ENCODE measurements at places on chromosomes 3 and 15.

GRCh38 chr3:177624528-177625495 lies 427.5 kb upstream of the TBL1XR1 start:
- no peak for DNase-seq

GRCh38 chr3:196108075-196108743 lies 26.3 kb upstream of the TFRC start:
- no peak for DNase-seq

DNA sequence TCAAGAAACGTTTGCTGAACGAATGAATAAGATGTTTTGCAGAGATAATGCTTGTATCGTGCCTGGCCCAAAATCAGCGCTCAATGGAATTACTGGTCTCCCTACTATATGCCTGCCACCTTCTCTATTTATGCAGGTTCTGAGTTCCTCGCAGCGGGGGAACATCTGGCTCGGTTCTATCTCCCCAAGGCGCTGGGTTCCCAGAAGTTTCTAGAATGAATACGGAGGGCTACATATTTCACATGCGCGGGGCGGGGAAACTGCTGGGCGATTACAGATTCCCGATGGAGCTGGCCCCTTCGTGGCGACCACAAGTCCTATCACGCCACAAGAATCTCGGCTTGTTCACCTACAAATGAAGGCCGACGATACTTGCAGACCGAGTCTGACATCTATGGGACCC lies 411 bp upstream of the EIF2B5 start:
- no peak for DNase-seq

DNA sequence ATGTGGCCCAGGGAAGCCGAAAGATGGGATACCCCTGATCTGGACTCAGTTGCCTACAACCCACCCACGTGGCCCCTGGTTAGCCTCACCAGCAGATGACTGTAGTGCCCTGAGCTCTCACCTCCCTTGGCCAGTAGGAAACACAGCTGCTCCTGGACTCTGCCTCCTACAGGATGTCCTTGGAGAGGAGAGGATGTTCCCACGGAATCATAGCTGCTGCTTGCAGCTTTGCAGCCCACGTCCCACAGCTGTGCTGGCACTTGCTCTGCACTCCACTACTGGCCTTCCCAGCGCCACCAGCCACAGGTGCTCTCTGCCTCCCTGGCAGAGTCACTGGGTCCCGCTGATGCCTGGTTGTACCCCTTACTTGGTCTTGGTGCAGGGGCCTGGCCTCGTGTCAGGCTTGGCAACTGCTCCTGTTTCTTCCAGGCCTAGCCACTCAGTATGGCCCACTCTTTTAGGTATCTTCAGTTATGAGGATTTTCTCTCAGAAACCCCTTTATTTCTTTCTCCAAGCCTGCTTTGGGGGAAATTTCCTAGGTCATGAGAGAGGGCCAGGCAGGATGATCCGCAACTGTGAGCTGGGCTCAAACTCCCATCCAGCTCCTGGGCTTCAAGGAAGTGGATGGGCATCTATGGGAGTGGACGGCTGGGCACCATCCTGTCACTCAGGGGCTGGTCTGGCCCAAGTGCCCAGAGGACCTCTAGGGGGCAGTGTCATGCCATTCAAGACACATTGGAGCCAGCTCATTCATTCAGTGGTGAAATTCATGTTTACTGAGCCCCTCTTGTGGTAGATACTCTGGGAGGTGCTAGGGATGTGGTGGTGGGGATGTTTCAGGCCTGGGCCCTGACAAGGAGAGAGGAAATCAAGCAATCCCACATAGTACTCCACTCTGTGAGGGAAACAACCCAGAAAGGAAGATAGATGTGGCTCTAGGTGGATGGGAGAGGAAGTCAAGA lies 16.2 kb upstream of the VILL start:
- DNase-seq, result peak; percentile 3

GRCh38 chr3:173135059-173135458 lies 6.0 kb downstream of the SPATA16 start:
- DNase-seq, result no peak

GRCh38 chr3:106533093-106533787 lies 664.4 kb upstream of the CBLB start:
- no peak for DNase-seq

GRCh38 chr3:142586803-142587406 lies 8.4 kb upstream of the ATR start:
- peak; percentile 15 for DNase-seq

- no peak for DNase-seq
Observed at GRCh38 chr15:101188637-101189408, 63.0 kb downstream of the CHSY1 start.

DNA sequence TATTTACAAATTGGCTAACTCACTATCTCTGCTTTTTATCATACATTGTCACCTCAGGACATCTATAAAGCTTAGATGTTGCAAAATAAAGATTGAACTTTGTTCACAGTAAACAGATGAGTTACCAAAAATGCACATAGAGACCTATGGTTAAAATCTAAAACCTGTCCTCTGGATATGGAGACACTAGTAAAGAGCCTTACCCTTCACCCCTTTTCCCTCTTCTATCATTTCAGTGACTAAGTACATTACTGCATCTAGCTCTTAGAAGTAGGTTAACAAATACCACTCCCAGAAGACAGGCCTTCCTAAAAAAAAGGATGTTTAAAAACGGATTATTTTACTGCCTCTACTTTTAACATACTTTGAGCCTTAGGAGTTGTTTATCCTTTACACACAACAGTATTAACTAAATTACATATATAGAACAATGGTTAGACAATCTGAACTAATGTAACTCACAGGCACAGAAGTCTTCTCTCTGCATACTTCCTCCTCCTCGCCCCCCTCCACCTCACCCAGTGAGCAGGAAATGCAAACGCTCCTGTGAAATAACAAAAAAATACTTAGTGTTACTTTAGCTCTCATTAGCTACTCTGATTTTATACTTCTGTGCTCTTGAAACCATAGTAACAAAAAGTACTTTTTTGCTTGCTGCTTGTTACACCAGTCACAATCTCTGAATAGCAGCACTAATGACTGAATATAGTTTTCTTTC lies 23.3 kb downstream of the IREB2 start:
- no peak for DNase-seq

DNA sequence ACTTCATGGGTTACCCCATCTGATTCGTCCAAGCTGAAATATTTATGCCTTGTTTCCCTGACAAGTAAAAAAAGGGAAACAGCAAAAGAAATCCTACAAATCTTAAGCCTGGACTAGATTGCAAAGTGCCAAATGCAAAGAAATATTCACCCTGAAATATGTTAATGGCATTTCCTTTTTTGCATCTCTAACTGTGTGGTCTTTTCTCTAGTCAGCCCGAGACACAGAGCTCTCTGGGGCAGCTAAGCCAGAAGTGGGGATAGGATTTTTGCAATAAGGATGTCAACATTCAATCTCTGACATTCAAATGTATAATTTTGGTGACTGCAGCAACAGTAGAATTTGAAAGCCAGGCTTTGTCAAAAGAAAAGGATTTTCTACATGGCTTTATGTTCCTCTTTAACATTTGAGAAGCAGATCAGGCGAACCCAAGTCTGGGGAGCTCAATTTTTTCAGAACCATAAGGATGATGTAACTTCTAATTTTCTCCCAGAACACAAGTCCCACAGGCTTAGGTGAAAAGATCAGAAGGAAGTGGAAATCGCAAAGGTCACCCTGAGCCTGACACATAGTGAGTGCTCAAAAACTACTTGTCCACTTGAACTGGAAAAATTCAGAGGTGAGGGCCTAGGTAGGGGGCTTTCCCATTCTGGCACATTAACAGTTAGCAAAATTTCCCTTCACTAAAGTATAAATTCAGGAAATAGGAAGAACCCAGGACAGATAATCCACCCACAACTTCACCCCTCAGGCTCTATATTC lies 28.2 kb upstream of the KCNMB3 start:
- DNase-seq, result no peak

DNA sequence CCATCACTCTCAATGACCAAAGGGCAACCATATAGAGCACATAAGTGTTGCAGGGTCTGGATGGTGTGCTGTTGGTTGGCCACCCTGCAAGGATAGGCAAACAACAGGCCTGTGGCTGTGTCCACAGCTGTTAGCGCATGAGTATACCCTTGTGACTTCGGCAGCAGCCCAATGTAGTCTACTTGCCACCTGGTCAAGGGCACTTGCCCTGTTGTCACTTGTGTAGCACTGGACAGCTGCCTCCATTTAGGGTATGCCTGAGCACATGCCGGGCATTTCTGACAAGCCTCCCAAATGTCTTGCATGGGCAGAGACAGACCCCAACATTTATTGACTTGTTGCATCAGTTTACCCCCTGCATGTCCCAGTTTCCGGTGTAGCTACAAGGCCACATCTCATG lies 12.8 kb downstream of the CCRL2 start:
- DNase-seq, result no peak

GRCh38 chr15:40739047-40739446 lies 16.0 kb downstream of the RMDN3 start:
- no peak for DNase-seq

GRCh38 chr3:161644891-161645635 lies 148.5 kb downstream of the OTOL1 start:
- no peak for DNase-seq

DNA sequence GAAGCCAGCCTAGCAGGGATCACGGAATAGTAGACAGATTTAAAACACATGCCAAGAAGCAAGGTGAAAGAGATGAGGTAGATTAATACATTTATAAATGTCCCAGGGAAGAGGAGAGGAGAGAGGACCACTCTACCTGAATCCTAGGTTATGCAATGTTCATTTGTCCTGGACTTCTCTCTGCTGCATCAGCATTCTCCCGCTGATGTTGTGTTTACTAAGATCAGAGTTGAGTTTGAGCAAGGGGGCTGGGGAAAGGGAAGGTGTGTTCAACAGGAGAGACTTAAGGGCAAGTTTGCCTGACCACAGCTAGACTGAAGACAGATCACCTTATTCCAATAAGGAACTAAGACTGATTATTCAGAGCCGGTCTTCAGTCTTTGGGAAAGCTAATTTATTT lies 1.1 kb upstream of the KPNA1 start:
- no peak for DNase-seq

DNA sequence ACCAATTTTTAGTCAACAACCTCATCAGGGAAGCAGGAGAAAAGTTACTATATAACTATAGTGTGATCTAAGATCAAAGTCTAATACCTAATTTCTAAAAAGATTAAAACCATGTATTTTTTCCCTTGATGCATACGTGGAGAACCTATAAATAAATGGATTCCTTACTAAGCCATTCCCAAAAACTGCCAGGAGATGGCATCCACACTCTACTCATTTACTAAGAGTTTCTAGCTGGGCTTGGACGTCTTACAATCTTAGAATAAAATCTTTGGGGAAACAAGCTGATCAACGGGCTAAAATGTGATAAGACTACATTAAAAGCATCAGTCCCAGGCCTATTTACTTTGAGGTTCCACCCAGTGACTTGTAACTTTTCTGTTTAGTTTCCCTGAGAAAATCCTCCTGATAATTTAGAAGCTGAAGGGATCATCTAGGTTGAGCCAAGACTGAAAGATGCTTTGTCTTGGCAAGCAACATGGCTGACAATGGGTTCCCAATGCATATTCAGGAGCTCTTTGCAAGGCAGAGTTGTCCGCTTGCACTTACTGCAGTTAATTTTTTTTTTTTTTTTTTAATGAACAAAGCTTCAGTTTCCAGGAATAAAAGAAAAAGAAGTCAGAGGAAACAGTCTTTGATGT lies 85.5 kb upstream of the FGF12 start:
- peak; percentile 14 for DNase-seq

DNA sequence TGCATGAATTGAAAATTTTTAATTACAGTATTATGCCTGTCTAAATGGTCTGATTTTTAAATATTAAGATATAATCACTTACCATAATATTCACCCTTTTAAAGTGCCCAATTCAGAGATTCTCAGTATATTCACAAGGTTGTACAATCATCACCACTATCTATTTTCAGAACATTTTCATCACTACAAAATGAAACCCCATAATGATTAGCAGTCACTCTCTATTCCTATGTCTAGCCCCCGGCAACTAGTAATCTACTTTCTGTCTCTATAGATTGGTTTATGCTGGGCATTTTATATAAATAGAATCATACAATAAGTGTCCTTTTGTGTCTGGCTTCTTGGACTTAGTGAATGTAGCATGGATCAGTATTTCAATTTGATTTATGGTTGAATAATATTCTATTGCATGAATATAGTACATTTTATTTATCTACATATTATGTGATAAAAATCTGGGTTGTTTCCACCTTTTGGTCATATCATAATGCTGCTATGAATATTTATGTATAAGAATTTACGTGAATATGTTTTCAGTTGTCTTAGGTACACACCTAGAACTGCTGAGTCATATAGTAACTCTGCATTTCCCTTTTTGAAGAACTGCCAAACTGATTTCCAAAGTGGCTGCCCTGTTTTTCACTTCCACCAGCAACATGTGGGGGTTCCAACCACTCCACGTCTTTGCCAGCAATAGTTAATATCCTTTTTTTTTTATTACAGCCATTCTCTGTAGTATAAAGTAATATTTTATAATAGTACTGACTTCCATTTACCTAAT lies 485.7 kb upstream of the ZNF385D start:
- DNase-seq, result no peak

GRCh38 chr3:18012933-18013332 lies 270.5 kb upstream of the TBC1D5 start:
- DNase-seq, result no peak

All from NCI-H748 treated with DMSO at 0.1 percent for 48 hours (cell line).